ENCODE measurements at places on chromosomes 12 and 14.

DNA sequence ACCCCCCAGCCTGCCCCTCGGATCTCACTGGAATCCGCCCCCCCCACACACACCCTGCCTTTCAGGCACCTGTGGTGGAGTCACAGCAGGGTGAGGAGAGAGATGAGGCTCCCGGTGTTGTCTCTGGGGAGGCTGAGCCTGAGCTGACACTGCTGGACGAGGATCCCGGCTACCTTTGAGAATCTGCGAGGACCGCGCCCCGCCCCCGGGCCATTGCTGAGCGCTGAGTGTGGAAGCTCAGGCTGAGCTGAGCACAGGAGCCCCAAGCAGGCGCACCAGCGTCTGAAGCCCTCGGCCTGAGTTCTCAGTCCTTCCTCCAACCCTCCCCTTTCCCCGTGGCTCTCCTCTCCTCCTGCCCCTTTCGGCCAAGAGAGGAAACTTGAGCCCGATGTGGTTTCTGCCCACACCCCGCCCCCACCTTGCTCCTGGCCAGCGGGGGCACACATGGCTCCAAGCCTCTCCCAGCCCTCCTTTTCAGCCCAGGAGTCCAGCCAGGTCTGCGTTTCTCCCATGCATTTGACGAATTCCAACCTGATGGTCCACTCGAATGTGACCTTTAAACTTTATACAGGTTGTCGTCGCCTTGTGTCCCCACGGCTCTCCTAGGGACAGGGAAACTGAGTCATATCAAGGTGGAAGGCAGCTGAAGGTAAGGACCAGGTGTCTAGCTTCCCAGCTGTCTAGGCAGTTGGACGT, at the start of gene NFE2:
TSS of gene NFE2 (minus strand) at position 284 of the 696 bp plus-strand sequence. CDS start 5,767 bp downstream, outside the sequence.
- H3K36me3 ChIP-seq = peaks cover 1% of the 10 kb centered on the region
- H3K4me3 ChIP-seq = peak within 1 kb of the TSS; percentile 44
- no peak within 1 kb of the TSS for H3K27ac ChIP-seq

- no peak overlapping the region for H3K27ac ChIP-seq
- H3K27me3 ChIP-seq = no peaks in the 10 kb centered on the region
- DNase-seq = no peak
- no peaks in the 10 kb centered on the region for H3K36me3 ChIP-seq
- no peak overlapping the region for H3K4me3 ChIP-seq
- H3K4me1 ChIP-seq = no peaks in the 10 kb centered on the region
Observed at GRCh38 chr12:79560225-79560889, 130.4 kb downstream of the PAWR start.

DNA sequence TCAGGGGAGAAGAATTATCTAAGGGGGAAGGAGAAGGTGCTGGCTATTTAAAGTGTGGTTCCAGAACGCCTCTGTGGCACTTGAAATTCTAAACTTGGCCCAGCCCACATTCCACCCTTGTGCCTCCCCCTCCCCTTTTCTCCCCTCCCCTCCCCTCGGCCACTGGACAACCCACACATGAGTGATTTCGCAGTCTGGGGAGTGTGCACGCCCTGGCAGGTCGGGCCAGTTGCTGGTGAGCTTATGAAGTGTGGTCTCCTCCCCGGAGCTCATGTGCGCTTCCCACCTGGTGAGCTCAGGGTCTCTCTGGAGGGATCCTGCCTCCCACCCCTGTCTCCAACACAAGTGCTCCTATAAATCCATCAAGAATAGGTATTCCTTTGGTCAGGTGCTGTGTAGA, at the start of gene SLC6A13:
TSS of gene SLC6A13 (minus strand) at position 20 of the 400 bp plus-strand sequence. CDS start 2,784 bp downstream, outside the sequence.
- no peaks in the 10 kb centered on the region for H3K4me1 ChIP-seq
- DNase-seq = no peak
- H3K36me3 ChIP-seq = peaks cover 1% of the 10 kb centered on the region
- no peak within 1 kb of the TSS for H3K27ac ChIP-seq
- peaks cover 24% of the 10 kb centered on the region for H3K27me3 ChIP-seq
- no peak within 1 kb of the TSS for H3K4me3 ChIP-seq

DNA sequence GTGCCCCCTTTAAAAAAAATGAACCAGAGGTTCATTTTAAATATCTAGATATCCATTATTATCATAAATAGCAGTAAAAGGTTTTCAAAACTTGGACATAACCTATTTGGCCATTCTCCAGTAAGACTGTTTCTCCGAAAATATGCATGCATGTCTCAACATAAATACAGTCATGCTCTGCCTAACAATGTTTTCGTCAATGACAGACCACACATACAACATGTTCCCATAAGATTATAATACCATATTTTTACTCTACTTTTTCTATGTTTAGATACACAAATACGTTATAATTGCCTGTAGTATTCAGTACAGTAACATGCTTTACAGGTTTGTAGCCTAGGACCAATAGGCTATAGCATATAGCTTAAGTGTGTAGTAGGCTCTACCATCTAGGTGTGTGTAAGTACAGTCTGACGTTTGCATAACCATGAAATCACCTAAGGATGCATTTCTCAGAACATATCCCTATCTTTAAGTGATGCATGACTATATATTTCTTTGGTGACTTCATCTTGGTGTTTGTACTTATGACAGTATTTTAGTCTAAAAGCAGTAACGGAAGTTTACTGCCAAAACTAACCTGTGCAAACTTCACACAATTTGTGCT, 3.2 kb downstream of the TMEM19 start:
- H3K27ac ChIP-seq = no peak overlapping the region
- H3K4me1 ChIP-seq = peaks cover 15% of the 10 kb centered on the region
- DNase-seq = no peak

GRCh38 chr12:91264178-91264577, 81.6 kb upstream of the DCN start:
- H3K27ac ChIP-seq = no peak overlapping the region
- no peaks in the 10 kb centered on the region for H3K27me3 ChIP-seq
- H3K4me1 ChIP-seq = no peaks in the 10 kb centered on the region
- no peak overlapping the region for H3K4me3 ChIP-seq

DNA sequence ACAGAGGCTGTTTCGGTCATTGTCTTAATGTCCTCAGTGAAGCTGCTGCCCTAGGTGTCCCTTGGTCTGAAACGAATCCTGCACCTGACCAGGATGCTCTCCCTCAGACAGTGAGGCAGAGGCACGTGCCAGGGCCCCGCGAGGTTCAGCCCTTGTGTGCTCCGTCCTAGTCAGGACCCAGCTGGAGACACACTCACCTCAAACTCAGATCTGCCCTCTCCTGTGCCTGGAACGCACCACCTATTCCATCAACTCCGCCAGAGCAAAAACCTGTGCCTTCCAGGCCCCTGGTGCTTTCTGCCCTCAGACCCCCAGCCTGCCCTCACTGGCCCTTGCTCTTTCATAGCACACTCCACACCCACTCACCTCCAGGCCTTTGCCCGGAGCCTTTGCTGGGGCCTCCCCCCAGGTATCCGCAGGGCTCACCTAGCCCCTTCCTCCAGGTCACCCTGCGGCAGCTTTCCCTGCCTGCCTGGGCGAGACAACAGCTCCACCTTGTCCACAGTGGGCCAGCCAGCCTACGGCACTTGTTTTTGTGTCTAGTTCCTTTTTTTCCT, 150.6 kb downstream of the BCL11B start:
- no peak for DNase-seq
- H3K27me3 ChIP-seq = no peaks in the 10 kb centered on the region
- H3K36me3 ChIP-seq = no peaks in the 10 kb centered on the region
- H3K27ac ChIP-seq = no peak overlapping the region
- no peak overlapping the region for H3K4me3 ChIP-seq

GRCh38 chr12:109833307-109834189, at the start of gene TRPV4:
TSS of gene TRPV4 (minus strand) at chr12:109833398. CDS start at chr12:109814796, 18,602 bp downstream.
- DNase-seq = no peak
- H3K4me3 ChIP-seq = no peak within 1 kb of the TSS
- peaks cover 5% of the 10 kb centered on the region for H3K4me1 ChIP-seq
- H3K27ac ChIP-seq = no peak within 1 kb of the TSS
- H3K36me3 ChIP-seq = no peaks in the 10 kb centered on the region

DNA sequence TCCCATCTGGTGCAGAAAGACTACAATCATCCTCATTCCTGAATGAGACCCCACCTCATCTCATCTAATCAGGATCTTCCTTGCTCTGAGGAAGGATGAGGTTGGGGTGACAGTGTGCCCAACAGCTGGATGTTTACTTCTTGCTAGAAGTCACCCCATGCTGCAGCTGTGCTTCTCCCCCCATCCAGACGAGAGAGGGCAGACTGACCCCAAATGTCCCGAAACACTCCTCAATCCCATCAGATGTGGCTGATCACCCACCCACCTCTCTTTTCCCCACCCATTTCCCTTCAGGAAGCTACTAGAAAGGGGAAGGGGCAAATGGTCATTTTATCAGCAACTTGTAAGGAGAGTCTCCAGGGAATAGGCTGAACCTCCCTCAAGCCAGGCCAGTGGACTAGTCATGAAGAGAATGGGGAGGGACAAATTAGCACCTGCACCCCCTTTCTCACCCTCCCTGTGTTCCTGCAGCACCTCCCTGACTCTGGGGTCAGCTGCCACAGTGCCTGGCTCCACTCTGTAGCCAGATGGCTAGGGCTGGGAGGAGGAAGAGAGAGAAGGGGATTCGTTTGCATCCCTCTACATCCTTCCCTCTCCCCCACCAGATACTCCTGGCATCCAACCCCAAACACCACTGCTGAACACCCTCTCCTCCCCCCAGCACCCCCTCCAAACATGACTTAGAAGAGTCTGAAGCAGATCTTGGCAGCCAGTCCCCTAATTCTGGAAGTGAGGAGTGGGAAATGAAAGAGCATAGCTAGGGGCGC, 2.8 kb upstream of the BAZ2A start:
- no peaks in the 10 kb centered on the region for H3K27me3 ChIP-seq
- peaks cover 73% of the 10 kb centered on the region for H3K4me1 ChIP-seq
- H3K36me3 ChIP-seq = peaks cover 33% of the 10 kb centered on the region
- H3K4me3 ChIP-seq = peak overlapping the region; percentile 98
- H3K27ac ChIP-seq = no peak overlapping the region

DNA sequence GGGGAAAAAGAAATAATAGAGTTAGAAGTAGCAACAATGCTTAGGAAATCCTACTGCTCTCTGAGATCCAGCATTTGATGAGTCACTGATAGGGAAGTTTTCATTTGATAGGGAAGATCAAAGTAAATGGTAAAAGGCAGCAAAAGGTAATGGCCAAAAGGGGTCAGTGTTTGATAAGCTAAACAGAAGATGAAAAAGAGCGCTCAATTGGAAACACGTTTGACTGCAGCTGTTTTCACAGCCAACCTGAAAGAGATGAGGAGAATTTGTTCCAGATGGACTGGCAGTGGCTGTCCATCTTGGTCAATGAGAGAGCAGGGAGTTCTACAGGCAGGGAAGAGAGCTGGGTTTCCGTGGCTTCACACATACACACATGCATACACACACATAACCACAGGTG, 264.2 kb downstream of the TMEM132C start:
- peaks cover 2% of the 10 kb centered on the region for H3K36me3 ChIP-seq
- no peak overlapping the region for H3K4me3 ChIP-seq
- no peak for DNase-seq
- H3K4me1 ChIP-seq = peaks cover 21% of the 10 kb centered on the region
